ENCODE measurements at places on chromosomes 12 and 14. TPM values are rescaled to one million over a fixed set of nuclear protein-coding genes. Genes with fewer than 3 reads are reported as not detected.

DNA sequence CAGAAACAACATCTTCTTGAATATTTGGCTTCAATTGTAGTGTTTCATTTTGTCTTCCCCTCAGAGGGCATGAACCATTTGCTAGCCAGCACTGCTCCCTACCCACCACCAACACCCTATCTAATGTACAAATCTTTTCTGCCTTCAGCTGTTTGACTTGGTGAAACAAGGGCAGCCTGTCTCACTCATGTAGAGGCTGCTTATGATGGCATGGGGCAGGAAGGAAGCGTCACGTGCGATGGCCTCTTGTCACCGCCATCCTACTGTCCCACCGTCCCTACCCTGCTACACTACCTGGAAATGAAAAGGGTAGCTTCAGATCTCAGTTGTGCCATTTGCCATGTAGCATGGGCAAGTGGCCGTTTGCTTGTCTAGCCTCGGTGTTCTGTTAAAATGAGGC, 29.9 kb upstream of the LRTM2 start:
- DNase-seq = no peak

DNA sequence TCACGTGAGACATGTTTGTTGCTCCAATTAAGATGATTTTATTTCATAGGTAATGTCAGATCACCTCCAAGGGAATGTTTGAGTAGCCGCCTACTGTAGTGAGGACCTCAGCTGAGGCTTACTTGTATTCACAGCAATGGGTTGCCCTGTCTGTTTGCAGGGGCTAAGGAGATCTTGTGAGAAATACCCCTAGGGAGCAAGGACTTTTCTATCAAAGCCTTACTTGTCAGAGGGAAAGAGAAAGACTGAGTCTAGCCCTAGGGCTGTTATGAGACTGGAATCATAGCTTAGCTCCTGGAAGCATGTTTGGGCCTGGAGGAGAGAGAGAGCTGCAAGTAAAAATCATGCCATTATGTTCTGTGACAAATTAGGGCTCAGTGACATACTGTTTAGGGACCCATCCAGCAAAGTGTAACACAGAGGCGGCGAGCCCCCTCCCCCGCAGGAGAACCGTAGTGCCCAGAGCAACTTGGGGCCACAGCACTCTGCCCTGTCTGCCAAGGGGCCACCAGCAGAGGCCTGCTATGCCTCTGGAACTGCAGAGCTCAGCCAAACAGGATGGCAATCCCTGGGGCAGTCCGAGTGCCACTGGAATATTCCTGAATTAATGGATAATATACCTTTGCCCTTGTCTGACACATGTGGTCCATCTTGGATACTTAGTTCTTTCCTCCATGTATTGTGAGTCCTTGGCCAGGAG, 178.8 kb downstream of the DACT1 start:
- DNase-seq = no peak

DNA sequence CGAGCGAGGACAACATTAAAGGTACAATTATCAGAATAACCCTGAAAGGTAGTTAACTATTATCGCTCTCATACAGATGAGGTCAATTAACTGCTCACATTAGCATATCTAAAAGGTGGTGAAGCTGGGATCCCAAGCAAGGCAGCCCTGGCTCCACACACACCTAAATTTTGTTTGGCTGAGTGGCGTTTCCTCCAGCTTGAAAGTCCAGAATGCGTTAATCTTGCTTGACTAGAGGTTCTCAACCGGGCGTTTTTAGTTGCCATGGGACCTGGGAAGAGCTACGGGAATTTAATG, 531 bp downstream of the DLGAP5 start:
- no peak for DNase-seq

The AKAP5 gene
- 0.45 TPM for total RNA-seq

GRCh38 chr12:1811281-1811947, 9.0 kb upstream of the LRTM2 start:
- no peak for DNase-seq

DNA sequence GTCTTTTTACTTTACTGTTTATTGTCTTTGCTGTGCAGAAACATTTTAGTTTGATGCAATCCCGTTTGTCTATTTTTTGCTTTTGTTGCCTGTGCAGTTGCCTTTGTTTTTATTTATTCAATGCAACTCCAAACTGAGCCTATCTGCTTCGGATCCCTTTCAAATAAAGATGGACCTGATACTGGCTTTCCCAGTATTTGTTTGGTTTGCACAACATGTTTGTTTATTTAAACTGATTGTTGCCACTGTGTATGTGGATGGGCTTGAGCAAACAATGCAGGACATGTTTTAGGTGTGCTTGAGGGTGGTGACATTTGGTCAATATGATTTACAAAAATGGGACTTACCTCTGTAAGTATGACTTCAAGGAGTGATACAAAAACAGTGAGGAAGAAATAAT, 6.7 kb downstream of the TRHDE start:
- no peak for DNase-seq

- DNase-seq = no peak
These were observed at the start of gene AVPR1A for GRCh38 chr12:63150713-63151622. Gene AVPR1A, minus strand, starts transcription at chr12:63151201. Its CDS starts 365 bp downstream, at chr12:63150836.

The CDCA3 gene
- total RNA-seq = 0.16 TPM

- DNase-seq = no peak
These were observed 503 bp downstream of the FBXO21 start for GRCh38 chr12:117189725-117190209.

DNA sequence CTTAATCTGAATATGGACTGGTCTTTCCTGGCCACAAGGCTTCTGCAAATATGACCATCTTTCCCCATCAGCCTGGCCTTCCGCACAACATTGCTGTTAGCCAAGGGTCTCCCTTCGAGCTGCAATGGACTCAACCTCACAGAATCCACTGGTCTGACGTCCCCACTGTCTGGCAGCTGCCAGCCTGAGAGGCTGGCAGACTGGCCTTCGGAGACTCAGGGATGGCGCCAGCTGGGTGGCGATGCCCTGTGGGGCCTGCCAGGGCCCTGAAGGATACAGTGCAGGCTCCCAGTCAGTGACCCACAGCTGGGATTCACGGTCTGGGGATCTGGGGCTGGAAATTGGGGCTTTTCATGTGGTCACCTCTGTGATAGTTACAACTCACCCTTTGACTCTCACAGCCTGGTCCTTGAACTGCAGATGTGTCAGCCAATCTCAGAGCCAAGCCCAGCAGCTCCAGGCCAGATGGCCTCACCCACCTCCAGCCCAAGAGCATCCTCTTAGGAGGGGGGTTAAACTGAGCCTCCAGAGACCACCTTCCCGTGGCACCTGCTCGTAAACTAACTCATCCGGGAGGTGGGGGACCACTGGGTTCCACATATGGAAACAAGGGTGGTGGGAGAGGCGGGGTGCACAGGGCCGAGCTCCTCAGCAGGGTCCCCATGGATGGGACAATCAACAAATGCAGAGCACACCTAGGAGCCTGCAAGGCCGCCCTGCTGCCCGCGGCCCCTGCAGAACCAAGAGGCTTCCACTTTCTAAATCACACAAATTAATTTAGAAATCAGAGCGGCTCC, 21.1 kb upstream of the C14orf180 start:
- DNase-seq = no peak

The GNB3 gene
- 1.2 TPM for total RNA-seq

All from mesenteric fat pad (tissue), 1 donor.